ENCODE measurements at places on chromosomes 7 and 10.

- DNase-seq: no peak
Measured at GRCh38 chr7:35548291-35548690, 146.6 kb downstream of the HERPUD2 start.

DNA sequence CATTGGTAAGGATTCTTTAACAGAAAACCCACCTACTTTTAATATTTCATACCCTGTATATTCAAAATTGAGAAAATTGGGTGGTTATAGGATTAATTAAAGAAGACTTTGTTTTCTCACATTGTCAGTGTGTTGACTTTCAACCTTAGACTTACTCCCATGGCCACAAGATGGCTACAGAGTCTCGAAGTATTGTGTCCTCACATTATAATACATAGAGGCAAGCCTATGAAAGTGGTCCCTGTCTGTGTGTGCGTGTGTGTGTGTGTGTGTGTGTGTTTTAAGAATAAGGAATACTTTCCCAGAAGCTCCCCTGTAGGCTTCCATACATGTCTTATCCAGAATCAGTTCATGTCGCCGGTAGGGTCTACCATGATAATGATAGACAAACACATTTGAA lies 180.0 kb downstream of the PHF14 start:
- DNase-seq: no peak

- no peak for DNase-seq
Measured at GRCh38 chr7:44622342-44623151, 16.1 kb downstream of the OGDH start.

GRCh38 chr10:52459097-52459496 lies 145.0 kb downstream of the DKK1 start:
- no peak for DNase-seq

DNA sequence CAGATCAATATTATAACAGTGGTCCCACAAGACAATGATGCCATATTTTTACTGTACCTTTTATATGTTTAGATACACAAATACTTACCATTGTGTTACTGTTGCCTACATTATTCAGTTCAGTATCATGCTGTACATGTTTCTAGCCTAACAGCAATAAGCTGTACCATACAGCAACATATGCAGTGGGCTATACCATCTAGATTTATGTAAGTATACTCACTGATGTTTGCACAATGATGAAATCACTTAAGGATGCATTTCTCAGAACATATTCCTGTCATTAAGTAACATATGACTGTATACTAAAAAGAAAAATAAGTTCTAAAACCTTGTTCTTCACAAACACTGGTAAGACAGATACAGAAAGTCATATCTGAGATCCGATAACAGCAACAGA lies 468.6 kb upstream of the SEMA3A start:
- no peak for DNase-seq

DNA sequence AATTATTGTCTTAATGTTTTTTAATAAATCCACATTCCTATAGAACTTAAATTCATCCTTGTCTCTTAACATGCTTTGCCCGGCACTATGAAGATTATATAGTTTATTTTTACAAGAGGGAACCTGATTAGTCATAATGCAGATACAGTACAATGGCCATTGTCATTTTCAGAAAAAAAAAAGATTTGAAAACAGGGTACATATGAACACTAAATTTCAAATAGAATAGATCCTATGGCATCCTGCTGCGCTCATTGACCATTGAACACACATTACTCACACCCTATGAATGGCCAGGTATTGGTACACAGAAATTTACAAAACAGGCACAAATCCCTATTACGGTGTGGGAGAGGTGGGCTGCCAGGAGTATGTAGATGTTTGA lies 2.0 kb upstream of the KLF6 start:
- DNase-seq: no peak

- DNase-seq: no peak
Measured at GRCh38 chr10:116683166-116683565, 59.2 kb downstream of the HSPA12A start.

GRCh38 chr10:101130984-101131961 lies at the start of gene TLX1:
TSS of gene TLX1 (plus strand) at chr10:101131300. CDS start at chr10:101131542, 242 bp downstream.
- no peak for DNase-seq

DNA sequence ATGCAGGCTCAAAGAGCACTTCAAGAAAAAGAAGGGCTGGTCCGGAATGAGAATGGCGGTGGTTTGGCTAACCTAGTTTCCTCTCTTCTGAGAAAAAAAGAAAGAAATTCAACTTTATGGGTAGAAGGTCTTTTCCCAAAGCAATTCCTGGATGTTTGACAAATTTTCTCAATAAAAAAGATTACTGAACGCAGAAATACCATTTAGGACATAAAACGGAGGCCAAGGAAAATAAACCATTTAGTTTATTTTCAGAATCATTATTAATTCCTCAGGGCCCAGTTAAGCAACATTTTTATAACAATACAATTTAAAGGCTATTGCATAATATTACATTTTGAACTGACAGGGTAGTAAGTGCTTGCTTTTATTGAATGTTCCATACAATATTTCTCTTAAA lies 284.6 kb upstream of the ANKRD30A start:
- no peak for DNase-seq

DNA sequence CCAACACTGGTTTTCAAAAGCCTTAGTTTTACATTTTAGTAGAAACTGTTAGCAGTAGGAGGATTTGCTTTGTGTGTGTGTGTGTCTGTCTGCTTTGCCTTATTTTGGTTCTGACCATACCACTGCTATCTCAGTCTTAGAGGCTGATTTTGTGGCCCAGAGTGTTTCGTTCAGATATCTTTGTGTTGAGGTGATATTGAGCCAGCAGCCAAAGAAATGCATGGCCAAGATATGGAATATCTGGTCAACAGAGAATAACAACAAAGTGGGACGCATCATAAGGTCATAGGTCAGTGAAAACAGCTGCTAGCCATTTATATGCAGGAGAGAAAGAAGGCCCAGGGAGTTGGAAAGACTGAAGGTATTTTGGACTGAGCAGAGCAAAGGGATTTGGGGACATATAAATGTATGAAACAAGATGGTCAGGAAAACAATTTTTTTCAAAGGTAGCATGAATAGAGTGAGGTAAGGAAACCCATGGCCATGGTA lies 47.7 kb downstream of the KIAA1217 start:
- DNase-seq: no peak

DNA sequence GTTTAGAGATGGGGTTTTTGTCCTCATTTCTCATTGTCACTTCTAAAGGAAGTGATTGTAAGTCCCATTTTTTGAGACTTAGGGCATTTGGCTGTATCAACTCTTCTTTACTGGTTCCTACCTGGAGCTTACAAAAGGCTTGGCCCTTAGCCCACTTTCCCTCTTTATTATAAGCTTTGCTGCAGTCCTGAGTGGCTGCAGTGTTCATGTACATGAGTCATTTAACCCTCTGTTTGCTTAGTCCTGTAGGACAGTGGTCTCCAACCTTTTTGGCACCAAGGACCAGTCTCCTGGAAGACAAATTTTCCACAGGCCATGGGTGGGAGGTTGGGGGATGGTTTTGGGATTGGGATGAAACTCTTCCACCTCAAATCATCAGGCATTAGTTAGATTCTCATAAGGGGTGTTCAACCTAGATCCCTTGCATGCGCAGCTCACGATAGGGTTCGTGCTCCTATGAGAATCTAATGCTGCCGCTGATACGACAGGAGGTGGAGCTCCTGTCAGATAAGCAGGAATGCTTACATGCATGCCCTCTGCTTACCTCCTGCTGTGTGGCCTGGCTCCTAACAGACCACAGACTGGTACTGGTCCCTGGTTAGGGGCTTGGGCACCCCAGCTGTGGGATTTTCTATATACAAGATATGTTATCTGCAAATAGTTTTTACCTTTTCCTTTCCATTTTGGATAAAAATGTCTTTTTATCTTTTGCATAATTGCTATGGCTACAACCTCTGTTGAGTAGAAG lies 99.7 kb downstream of the CCSER2 start:
- DNase-seq: no peak

- no peak for DNase-seq
Measured at GRCh38 chr7:47601119-47601880, 19.4 kb upstream of the TNS3 start.

DNA sequence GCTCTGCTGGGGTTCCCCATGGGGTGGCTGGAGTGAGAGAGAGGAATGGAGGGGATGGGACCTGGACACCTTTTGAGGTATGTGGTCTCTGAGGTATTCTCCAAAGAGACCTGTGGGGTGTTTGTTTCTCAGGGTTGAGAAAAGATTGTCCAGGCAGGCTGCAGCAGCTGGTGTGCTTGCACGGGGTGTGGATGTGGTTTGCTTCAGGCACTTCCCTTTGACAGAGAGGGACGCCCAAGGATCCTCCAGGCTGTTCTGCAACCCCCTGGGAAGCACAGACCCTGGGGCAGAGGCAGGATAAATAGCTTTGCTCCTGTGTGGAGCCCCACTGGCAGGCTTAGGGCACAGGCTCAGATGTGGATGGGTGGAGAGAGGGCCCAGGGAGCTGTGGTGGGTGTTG lies 115.1 kb upstream of the AGK start:
- DNase-seq: no peak

DNA sequence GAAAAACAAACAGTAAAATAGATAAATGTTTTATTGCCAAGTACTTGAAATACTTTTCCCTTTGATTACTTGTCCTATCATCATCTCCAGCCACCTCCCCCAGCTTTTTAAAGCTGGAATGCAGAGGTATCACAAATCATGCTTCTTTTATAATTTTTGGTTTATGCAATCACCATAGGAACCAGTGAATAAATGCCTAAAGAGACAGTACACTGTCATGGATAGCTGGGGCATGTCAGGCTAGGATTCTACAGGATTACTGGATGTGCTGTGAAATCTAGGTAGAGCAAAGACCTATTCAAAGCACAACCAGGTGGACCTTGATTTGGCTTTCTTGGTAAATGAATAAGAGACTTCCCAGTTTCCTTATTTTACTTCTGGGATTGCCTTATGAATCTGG lies 158.6 kb downstream of the ELAPOR2 start:
- DNase-seq: no peak

GRCh38 chr7:151133986-151134742 lies 33.3 kb downstream of the GBX1 start:
- DNase-seq: no peak

DNA sequence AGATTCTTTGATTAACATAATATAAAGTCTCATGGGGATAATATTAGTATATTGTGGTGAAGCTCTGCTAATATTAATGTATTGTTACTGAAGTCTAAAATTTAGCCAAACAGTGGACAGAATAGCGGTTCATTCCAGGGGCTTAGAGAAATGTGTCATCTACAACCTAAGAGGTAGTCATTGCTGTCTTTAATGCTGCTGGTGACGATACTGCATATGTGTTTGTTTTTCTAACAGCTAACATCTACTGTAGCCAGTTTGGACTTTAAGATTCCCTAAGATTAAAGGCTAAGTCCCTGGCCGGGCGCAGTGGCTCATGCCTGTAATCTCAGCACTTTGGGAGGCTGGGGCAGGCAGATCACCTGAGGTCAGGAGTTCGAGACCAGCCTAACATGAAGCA lies 102.0 kb upstream of the SAMD8 start:
- DNase-seq: no peak

DNA sequence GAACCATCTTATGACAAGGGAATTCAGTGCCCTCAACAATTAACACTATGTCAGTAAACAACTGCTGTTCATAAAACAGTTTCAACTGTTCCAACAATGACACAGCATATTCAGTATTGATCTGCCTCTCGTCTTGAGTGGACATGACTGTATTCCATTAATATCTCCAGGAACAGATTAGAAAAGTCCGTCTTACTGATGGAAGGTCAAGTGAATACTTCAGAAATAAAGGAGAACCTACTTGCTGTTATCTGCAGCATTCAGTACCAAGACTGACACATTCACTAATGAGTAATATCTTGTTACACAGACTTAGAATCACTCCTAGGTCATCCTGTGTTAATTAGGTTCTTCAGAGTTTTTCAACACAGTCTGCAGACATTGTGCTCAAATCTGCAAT lies 12.1 kb downstream of the KBTBD2 start:
- DNase-seq: no peak

DNA sequence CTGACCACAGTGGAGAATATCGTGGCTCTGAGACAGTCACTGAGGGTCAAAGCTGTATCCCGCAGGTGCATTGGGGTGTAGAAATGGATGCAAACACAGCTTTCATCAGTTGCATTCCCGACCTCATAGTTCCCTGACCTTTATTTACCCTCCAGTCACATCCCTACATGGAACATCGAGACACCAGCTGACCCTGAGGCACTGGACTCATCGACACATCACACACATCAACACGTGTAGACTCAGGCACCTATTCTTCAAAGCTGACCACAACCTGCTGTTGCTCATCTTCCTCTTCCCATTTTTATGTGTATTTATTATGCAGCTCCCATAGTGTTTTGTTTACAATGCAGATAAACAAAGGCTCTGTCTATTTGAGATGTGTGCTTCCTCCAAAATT lies 396.9 kb upstream of the NRP1 start:
- DNase-seq: no peak

DNA sequence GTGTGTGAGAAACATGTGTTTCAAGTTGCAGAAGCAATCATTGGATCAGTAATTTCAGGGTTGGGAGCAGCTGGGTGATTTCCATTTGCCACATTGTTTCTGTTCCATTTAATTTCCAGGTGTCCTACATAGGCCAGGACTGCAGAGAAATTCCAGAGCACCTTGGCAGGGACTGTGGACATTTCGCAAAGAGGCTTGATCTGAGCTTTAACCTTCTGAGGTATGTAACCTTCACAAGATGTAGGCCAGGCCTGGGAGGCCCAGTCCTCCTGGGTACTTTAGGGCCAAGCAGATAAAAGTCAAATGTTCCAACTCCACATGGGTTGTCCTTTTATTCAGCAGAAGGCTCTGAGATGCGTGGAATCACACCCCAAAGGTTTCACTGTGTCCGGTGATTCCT lies 6.9 kb downstream of the LRMDA start:
- DNase-seq: no peak

- DNase-seq: no peak
Measured at GRCh38 chr7:50436133-50436806, 13.9 kb downstream of the FIGNL1 start.

- DNase-seq: no peak
Measured at GRCh38 chr7:28865601-28866144, 92.5 kb downstream of the TRIL start.

GRCh38 chr7:73718438-73718881 lies 1.0 kb downstream of the STX1A start:
- DNase-seq: no peak

GRCh38 chr10:3803295-3803926 lies 18.4 kb upstream of the KLF6 start:
- DNase-seq: no peak

DNA sequence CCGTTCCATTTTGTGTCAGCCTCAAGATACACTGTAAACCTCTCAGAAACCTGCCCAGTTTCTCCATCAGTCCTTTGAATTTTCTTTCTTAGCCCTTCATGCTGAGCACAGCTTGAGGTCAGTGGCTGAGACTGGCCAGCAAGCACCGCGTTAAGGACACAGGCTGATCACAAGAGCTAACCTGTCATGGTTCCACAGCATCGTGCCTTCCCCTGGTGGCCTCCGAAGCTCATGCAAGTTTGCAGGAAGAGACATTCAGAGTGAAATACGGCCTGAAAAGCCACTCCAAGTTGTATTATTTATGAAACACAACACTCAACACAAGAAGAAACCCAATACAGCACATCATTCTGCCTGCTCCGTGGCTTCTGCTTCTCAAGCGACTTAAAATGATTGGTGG lies 57.0 kb upstream of the PFKP start:
- no peak for DNase-seq

- no peak for DNase-seq
Measured at GRCh38 chr7:92845736-92846135, 9.4 kb upstream of the CDK6 start.

All from hypothalamus (tissue), 51 donors.